Glutamatergic neuron (in vitro differentiated cells): ENCODE measurements at places on chromosomes 13 and 19.

DNA sequence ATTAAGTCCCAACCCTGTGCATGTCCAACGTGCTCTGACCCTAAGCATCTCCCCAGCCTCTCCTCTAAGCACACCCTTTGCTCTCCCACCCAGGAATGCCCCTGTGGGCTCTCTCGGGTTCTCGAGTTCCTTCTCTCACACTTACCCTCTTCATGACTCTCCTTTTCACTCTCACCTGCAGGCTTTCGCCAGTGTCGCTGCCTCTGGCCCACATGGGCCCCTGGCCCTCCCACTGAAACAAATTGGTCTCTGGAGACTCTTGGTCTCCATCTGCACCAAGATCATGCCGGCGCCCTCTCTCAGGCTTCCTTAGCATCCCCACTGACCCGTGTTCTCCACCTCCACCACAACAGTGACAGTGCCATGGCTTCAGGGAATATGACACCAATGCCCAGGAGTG is 19.6 kb upstream of the SACS start:
- H3K27me3 ChIP-seq = peaks cover 8% of the 10 kb centered on the region
- no peak for DNase-seq
- peaks cover 31% of the 10 kb centered on the region for H3K4me1 ChIP-seq
- peak overlapping the region; percentile 32 for H3K4me3 ChIP-seq

DNA sequence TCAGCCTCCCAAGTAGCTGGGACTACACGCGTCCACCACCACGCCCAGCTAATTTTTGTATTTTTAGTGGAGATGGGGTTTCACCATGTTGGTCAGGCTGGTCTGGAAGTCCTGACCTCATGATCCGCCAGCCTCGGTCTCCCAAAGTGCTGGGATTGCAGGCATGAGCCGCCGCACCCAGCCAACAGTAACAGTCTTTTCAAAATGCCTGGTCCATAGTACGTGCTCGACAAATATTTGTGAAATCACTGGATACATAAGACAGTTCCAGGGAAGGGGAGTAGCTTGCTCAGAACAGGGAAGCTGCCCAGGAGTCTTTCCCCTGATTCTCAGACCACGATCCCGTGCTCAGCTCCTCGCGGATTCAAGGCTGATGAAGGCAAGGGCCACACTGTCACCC is 30.5 kb downstream of the CACNG6 start:
- peaks cover 7% of the 10 kb centered on the region for H3K36me3 ChIP-seq
- peaks cover 5% of the 10 kb centered on the region for H3K4me1 ChIP-seq
- DNase-seq = no peak
- no peak overlapping the region for H3K4me3 ChIP-seq

DNA sequence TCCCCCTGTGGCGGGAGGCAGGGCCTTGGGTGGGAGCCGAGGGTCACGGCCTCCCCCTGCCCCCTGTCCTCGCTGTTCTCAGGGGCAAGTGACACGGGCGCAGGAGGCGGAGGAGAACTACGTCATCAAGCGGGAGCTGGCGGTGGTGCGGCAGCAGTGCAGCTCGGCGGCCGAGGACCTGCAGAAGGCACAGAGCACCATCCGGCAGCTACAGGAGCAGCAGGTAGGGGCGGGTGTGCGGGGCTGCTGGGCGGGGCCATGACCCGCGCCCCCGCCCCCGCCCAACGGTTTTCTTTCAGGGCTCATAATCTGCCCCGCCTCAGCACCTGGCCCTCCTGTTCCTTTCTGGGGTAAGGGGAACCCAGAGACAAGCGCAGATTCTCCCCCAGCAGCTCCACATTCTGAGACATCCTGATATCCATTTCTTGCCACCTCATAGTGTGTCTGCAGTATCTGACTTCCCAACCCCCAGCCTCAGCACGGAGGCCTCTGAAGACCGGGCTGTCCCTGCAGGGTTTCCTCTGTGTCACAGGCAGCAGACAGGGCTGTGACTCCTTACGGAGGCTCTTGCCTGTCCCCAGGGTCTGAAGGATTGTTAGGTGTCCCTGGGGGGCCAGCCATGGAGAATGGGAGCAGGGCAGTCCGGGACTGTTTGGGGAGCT is 15.9 kb downstream of the PRR36 start:
- H3K27ac ChIP-seq = peak overlapping the region; percentile 59
- peaks cover 8% of the 10 kb centered on the region for H3K27me3 ChIP-seq
- H3K4me1 ChIP-seq = peaks cover 3% of the 10 kb centered on the region
- peak overlapping the region; percentile 75 for H3K4me3 ChIP-seq

GRCh38 chr13:48242677-48243076 is 9.7 kb downstream of the ITM2B start:
- H3K27me3 ChIP-seq = peaks cover 1% of the 10 kb centered on the region
- peaks cover 5% of the 10 kb centered on the region for H3K4me1 ChIP-seq

GRCh38 chr13:110841846-110842245 is 73.0 kb downstream of the ANKRD10 start:
- no peak overlapping the region for H3K27ac ChIP-seq
- H3K36me3 ChIP-seq = peaks cover 13% of the 10 kb centered on the region
- no peak overlapping the region for H3K4me3 ChIP-seq
- no peak for DNase-seq

DNA sequence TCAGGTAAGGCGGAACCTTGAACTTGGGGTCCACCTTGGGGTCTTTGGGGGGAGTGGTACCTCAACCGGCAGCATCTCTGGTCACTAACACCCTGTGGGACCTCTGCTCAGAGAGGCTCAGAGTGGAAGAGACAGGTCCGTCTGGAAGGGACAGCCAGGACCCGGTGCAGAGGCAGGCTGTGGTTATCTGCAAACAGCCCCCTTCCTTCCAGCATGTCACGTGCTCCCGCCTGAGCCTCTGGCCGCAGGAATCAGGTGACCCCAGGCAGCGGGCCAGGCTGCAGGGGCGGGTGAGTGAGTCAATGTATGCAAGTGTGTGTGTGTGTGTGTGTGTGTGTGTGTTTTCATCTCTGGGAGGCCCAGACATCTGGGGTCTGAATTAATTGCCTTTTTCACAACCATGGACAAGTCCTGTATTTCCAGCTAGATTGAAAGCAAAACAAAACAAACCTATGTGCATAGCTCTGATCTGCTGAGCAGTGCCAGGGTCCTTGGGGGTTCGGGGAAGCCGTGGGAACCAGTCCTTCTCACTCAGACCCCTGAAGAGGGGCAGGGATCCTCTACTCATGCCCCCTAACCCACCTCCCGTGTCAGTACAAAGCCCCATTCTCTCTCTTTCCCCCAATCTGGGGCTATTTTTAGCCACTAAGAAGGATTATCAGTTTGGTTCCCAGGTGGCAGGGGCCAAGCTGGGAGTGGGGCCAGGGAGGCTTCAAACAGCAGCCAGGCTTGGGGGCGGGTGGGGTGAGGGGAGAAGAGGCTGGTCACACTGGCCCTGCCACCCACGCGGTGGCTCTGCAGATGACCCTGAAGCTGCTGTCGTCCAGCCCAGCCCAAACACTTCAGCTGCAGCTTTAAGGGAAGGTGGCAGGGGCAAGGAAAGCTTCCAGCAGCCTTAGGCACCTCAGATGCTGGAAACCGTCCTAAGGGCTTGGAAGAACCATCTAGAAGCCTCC is 31.4 kb downstream of the CERS4 start:
- peaks cover 12% of the 10 kb centered on the region for H3K27me3 ChIP-seq
- H3K36me3 ChIP-seq = peaks cover 4% of the 10 kb centered on the region
- peak overlapping the region; percentile 68 for H3K27ac ChIP-seq
- peak; percentile 74 for DNase-seq
- peak overlapping the region; percentile 30 for H3K4me3 ChIP-seq
- H3K4me1 ChIP-seq = peaks cover 14% of the 10 kb centered on the region

DNA sequence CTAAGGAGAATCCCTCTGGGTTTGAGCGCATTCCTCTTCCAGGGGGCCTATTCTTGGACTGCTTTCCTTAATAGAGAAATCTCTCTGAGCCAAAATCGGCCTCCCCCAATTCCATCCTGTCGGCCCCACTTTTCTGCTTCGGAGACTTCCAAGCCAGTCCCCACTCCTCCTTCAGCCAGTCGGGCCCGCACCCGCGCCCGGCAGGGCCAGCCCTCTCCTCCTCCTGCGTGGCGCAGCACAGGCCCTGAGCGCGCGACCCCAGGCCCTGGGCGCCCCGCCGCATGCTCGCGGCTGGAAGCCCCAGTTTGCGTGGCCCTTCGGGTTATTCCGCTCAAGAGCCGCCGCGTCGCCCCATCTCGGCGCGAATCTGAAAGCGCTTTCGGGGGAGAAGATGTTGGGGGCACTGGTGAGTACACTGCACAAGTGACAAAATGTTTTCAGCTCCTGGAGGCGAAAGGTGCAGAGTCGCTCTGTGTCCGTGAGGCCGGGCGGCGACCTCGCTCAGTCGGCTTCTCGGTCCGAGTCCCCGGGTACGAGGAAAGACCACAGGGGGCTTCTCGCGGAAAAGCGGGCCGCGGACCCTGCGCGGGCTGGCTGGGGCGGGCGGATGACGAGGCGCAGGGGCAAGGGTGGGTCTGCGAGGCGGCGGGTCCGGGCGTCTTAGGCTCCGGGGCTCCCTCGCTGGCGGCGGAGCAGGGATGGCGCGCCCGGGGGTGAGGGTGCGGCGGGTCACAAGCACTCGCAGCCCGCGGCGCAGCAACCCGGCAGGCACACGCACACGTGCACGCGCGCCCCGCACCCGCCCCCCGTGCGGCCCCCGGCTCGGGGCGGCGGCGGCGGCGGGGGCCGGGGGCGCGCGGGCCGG is at the start of gene IL17D:
Gene IL17D (plus strand): TSS at position 785 of the 865 bp plus-strand sequence. CDS start 303 bp downstream, outside the sequence.
- DNase-seq = peak; percentile 56
- H3K36me3 ChIP-seq = no peaks in the 10 kb centered on the region
- peaks cover 8% of the 10 kb centered on the region for H3K27me3 ChIP-seq
- H3K4me3 ChIP-seq = peak within 1 kb of the TSS; percentile 89

- H3K4me3 ChIP-seq = no peak overlapping the region
- peaks cover 15% of the 10 kb centered on the region for H3K36me3 ChIP-seq
- no peaks in the 10 kb centered on the region for H3K27me3 ChIP-seq
- H3K27ac ChIP-seq = no peak overlapping the region
These were observed 17.5 kb downstream of the ZC3H13 start for GRCh38 chr13:46035066-46035465.

DNA sequence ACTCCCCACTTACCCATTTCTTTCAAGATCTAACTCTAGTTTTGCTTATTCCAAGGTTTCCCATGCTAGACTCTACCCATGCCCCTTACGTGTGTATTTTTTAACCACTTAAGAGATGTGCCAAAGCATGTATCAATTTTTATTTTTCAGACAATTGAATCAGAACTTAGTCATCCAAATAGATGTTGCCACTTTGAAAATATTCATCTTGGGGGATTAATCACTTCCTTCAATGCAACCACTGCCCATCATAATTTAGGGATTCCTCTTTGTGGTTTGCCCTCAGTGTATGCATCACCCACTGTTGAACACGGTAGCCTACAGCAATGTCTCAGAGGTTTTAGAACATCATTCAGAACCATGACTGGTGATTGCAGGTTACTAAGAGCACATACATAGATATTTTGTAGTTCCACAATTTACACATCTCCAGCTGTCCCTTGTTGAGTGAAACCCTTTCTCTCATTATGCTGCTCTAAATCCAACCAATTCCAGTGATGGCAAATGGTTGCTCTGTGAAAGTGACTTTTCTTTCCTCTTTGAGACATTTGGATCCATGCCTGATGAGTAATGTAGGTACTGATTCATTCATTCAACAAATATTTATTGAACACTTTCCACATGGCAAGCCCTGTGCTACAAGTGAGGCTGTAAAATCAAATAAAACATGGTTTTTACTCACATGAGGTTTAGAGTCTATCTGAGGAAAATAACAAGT is 60.6 kb upstream of the SERP2 start:
- no peak overlapping the region for H3K27ac ChIP-seq
- H3K36me3 ChIP-seq = no peaks in the 10 kb centered on the region
- H3K4me3 ChIP-seq = no peak overlapping the region
- H3K4me1 ChIP-seq = peaks cover 6% of the 10 kb centered on the region

DNA sequence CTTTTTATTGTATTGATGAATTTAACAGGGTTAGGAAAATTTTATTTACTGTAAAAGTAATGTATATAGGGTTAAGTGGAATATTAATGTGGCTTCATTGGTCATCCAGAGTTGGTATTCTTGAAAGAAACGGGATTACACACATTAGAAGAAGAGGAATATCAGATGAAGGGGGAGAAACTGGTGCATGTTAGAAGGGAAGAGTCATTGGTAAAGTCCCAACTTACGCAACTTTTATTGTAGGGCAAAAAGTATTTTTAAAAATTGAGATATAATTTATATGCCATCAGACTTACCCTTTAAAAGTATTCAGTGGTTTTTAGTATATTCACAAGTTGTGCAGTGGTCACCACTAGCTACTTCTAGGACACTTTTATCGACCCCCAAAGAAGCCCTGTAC is 47.3 kb downstream of the DNAJC3 start:
- H3K4me1 ChIP-seq = no peaks in the 10 kb centered on the region
- H3K27ac ChIP-seq = no peak overlapping the region
- H3K36me3 ChIP-seq = no peaks in the 10 kb centered on the region
- no peaks in the 10 kb centered on the region for H3K27me3 ChIP-seq
- H3K4me3 ChIP-seq = no peak overlapping the region

DNA sequence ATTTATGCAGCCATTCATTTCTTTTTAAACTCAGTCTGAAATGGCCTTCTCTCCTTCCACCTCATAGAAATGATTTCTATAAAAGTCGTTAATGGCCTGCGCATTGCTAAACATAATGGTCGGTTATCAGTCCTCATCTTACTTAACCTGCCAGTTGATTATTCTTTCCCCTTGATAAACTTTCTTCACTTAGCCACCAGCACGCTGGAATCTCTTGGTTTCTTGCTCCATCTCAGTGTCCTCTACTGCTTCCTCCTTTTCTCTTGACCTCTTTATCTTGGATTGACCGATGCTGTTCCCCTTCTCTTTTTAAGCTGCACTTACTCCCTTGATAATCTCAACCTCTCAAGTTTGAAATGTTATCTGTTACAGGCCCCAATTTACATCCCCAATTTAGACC is 12.2 kb upstream of the CLC start:
- DNase-seq = no peak
- H3K27ac ChIP-seq = no peak overlapping the region
- peaks cover 2% of the 10 kb centered on the region for H3K27me3 ChIP-seq
- H3K4me3 ChIP-seq = no peak overlapping the region

DNA sequence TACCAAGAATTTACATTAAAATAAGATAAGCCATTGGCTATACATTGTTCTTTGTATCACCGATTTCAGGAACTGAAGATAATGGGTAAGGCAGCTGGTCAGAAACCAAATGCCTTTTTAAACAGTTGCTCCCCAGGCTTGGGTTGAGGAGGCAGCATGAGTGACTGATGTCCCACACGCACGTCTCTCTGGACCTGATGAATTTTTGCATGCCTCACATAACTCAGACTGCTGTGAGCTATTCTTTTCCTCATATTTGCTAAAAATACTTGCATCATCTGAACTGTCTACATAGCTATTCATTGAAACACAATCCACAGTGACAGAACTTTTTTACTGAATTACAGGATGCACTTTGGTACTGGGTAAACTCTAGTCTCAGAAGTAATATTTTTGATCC is 123.6 kb upstream of the MAB21L1 start:
- no peak overlapping the region for H3K4me3 ChIP-seq
- no peak for DNase-seq
- H3K36me3 ChIP-seq = no peaks in the 10 kb centered on the region
- H3K27me3 ChIP-seq = no peaks in the 10 kb centered on the region

DNA sequence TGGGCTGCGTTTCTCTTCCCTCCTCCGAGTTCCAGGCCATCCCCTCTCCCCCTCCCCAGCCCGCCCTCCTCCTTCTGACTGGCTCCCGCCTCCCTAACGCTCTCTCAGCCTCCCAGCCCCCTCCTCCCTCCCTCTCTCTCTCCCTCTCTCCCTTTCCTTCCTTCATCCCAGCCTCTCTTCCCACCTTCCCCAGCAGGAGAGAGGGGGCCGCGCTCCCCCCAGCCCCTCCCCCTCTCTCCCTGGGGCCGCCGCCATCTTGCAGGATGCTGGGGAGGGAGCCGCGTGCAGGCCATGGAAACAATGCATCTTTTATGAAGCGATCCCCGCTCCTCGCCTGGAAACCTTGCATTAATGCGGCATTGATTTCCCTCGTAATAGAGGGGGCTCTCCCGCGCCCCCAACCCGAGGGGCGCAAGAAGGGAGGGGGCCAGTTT is 42.6 kb upstream of the ADGRL1 start:
- peaks cover 3% of the 10 kb centered on the region for H3K27me3 ChIP-seq
- H3K4me3 ChIP-seq = no peak overlapping the region
- no peaks in the 10 kb centered on the region for H3K36me3 ChIP-seq
